Stimulated activated CD8-positive, alpha-beta memory T cell treated with anti-CD3 and anti-CD28 coated beads, Interleukin-7, amount 100 ng/mL, for 1 hour (primary cell): ENCODE measurements at places on chromosomes 4 and X.

GRCh38 chr4:144565527-144566195, 80.3 kb upstream of the HHIP start:
- DNase-seq: no peak

- DNase-seq: no peak
These were observed 353.8 kb downstream of the NAP1L3 start for GRCh38 chrX:93319609-93320008.

DNA sequence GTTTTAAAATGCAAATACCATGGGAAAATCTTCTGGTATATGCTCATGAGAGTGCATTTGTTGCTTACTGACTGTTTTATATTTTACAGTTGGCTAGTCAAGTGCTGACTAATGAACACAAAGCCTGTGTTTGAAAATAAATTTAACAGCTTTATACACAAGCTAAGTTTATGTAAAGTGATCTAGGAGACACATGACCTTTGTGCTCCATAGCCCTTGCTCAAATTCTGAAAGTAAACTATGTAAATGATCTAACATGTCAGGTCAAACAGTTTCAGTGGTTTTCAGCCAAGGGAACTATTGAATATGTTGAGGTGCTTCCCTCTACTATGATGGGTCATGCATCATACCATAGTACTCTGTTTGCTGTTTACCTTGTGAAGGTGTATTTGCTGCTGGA, 36.7 kb downstream of the DIAPH2 start:
- no peak for DNase-seq

- no peak for DNase-seq
These were observed 98.7 kb downstream of the MAB21L2 start for GRCh38 chr4:150680651-150681050.

- DNase-seq: no peak
These were observed 33.4 kb upstream of the C4orf54 start for GRCh38 chr4:99690990-99691389.

DNA sequence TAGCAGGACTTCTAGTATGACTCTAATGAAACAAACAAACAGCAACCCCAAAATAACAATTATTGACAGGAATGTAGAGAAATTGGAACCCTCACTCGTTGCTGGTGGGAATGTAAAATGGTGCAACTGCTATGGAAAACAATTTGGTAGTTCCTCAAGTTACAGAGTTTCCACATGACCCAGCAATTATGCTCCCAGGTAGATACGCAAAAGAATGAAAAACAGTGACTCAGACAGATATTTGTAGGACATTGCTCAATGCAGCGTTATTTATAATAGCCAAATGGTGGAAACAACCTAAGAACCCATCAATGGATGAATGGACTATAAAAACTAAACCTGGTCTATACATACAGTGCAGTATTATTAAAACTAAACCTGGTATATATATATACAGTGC, 646.1 kb upstream of the FRG1 start:
- DNase-seq: no peak

DNA sequence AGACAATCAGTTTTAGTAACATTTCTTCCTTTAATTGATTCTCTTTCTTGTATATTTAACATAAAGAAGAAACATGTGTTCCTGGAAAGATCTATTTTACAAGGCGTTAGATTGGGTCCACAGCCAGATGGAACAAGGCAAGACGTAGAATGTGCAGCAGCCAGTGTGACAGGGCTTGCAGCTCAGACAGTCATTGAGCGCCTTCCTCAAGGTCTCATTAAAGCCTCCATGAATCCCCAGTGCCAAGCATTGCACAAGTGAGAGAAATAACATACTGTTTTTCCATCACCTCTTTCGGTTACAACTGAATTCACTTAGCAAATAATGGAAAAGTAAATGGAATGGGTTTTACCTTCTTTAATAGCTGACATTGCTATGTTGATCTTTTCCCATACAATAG, 292.5 kb downstream of the USP46 start:
- no peak for DNase-seq

- DNase-seq: no peak
These were observed 1576.0 kb downstream of the RPA4 start for GRCh38 chrX:98459669-98460068.

DNA sequence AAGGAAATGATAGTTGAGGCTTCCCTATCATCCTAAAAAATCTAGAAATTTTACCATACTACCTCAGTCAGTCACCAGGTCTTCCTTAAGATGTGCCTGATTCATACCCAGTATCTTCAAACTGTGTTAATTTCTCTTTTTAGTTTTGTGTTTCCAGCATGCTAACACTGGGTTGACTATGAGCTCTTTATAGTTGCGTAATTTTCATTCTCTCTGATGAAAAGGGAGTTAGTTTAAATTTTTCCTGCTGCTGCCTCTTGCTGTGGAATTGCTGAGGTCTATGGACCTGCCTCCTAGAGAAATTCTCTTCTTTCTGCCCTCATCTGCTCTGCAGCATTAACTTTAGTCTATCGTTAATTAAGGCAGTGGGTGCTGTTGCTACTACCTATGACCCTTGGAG, 66.6 kb downstream of the BANK1 start:
- no peak for DNase-seq

DNA sequence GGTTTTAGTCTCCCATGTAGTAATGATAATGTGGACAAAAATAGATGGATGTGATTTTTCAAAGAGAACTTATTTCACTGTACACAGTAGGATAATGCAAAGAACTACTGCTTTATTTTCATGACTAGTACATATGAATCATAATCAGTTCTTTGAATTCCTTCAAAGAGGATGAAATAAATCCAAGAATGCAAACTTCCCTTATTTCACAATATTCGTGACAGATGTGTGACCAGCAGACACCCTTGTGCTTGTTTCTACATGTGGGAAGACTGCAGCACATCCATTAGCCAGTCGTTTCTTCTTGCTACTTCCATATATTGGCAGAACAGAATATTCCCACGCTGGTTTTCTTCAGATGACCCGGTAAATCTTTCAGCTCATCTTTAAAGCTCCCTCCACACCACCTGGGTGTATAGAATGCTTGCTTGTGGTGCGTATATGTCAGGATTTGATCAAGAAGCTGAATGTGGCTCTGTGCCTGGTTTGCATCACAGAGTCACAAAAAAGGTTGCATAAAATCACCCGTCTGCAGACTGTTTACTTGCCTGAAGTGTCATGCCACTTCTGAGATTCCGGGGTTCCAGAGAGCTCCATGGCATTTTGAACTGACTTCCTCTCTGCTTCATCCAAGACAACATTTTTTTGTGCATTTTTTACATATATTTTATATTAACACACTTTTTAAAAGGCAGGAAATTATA, 47.7 kb upstream of the FAT4 start:
- DNase-seq: no peak

GRCh38 chr4:42144028-42144427, 8.4 kb downstream of the BEND4 start:
- DNase-seq: no peak

GRCh38 chr4:147219145-147219544, 261.8 kb upstream of the EDNRA start:
- DNase-seq: no peak

DNA sequence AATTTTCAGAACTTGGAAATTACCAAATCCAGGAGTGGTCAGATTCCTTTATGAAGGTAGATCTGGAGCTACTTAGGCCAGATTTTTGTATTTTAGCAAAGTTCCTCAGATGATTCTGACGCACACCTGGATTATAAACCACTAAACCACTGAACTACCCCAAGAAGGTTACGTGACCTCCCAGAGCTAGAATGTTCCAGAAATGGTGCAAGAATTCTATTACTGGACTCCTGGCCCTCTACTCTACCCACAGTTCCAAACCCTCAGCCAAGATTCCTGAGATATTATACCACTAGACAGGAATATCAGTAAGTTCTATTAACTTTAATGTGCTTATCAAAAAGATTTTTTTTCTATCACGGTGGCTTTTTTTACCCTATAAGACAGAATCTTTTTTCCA, 67.1 kb downstream of the ABCG2 start:
- no peak for DNase-seq

DNA sequence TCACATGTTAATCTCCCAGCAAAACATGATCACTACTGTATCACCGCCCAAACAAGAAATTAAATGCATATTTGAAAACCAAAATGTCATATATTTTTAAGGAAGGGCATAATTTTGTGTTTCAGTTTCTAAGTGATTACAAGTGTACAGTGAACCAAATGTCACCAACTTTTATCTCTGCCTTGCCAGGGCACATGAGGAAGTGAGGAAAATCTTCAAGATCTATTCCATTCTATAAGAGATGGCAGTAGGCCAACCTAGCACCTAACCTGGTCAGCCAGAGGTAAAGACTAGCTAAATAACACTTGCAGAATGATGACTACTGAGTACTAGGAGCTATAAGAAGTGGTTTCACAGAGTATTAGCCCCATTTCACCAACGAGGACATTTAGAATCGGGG, 107.2 kb downstream of the ATP11C start:
- no peak for DNase-seq

DNA sequence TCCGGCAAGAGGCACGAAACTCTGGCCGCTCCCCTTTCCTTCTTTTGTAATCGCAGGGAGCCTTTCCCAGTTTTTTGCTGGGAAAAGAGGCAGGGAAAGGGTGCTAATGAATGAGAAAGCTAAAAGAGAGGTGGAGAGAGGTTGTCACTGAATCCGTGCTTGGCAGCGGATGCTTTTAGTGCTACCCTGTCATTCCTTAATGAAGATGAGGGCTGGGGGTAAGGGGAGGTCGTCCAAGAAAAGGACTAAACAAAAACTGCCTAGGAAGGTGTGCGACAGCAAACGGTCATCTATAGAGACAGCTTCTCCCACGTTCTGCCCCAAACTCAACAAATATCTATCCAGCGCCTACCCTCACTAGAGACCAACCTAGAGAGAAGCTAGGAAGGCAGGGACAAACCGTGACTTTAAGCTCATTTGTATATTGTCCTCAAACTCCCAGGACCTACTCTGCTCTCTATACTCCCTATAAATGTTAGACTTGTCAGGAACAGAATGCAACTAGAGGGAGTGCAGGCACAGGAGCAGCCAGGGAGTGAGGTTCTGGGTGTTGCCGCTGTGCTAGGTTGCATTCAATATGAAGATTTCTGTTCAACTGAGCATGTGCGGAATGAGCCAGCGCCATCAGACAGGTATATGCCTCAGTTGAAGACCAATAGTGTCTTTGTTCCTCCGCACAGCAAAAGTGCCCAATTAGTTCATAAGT, 777 bp upstream of the CASK start:
- DNase-seq: no peak

DNA sequence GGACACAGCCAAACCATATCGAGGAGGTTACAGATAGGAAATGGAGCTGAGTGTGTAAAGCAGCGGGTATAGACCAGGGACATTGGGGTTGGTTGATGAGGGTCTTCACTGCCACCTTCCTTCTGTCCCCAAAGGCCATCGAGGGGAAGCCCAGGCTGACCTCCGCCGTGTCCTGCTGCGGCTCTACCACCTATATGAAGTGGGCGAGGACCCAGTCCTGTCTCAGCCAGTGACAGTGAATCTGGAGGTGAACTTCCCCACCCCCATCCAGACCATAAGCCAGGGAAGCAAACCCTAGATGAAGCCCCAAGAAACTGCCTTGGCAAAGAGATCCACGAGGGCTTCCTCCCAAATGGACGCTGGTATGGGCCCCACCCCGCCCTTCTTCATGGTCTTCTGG, 23.2 kb upstream of the MRFAP1 start:
- no peak for DNase-seq

- no peak for DNase-seq
These were observed 258.7 kb downstream of the CXXC4 start for GRCh38 chr4:104235967-104236366.

DNA sequence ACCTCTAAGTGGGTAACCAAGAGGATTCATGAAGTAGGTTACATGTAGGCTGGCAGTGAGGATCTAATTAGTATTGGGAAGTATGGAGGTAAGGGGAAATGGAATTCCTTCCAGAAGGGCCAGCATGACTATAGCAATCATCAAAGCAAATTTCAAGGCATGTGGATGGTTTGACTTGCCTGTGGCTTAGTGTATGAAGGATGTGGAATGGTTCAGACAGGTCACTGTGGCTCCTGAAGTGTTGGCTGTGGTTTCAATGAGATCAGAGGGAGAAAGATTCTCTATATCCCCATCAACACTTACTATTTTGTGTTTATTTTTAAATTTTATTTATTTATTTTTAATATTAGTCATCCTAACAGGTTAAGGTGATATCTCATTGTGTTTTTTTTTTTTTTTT, 121.6 kb upstream of the TBC1D9 start:
- DNase-seq: no peak

GRCh38 chrX:38220024-38220414, 652 bp downstream of the SRPX start:
- no peak for DNase-seq
